WTC11 (cell line): ENCODE measurements at places on chromosomes 5 and 9.

- DNase-seq = no peak
Measured at GRCh38 chr9:112861638-112862555, 28.8 kb downstream of the SLC46A2 start.

DNA sequence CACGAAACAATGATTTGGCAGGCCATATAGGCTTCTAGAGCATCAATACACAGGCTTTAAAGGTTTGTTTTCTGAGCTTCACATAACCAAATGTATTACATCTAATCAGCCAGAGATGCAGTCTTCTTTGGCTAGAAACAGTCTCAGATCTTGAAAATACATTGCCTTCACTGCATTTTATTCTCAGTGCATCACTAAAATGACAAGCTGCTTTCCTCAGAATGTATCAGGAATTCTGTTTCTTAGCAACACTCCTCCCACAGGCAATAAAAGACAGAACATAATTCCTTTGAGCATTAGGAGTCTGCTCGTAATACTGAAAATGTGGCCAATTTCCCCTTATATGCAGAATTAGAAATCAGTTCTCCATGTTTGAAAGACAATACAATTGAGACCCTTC is 36.9 kb downstream of the FEM1C start:
- DNase-seq = no peak

GRCh38 chr5:142613271-142613671 is 72.6 kb downstream of the FGF1 start:
- no peak for DNase-seq

DNA sequence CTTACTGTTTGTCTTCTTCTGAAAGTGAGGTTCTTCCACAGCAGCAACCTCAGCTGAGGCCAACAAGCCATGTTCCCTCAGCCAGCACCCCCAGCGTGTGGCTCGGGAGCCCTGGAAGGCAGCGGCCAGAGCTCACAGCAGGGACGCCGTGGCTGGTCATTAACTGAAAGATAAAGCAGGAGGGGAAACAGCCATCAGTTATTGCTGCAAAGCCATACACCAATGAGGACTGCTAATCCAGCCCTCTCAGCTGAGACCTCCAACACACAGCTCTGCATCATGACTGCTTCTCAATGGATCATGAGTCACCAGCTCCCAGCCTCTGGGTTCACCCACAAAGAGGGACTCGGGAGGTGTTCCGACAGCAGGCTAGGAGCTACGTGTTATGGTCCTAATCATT is 24.3 kb downstream of the ABCA1 start:
- DNase-seq = no peak

DNA sequence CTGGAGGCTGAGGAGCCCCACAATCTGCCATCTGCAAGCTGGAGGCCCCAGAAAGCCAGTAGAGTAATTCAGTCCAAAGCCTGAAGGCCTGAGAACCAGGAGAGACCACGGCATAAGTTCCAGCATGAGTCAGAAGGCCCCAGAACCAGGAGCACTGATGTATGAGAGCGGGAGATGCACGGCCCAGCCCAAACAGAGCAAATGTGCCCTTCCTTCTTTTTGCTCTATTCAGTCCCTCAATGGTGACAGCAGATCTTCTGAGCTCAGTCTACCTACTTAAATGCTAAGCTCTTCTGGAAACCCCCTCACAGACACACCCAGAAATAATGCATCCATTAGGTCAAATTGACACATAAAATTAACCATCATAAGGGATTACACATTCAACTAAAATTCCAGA is 277.6 kb downstream of the ATPSCKMT start:
- no peak for DNase-seq

GRCh38 chr5:1190278-1190677 is 11.1 kb upstream of the SLC6A19 start:
- DNase-seq = no peak
